ENCODE measurements at places on chromosomes 5 and 9.

DNA sequence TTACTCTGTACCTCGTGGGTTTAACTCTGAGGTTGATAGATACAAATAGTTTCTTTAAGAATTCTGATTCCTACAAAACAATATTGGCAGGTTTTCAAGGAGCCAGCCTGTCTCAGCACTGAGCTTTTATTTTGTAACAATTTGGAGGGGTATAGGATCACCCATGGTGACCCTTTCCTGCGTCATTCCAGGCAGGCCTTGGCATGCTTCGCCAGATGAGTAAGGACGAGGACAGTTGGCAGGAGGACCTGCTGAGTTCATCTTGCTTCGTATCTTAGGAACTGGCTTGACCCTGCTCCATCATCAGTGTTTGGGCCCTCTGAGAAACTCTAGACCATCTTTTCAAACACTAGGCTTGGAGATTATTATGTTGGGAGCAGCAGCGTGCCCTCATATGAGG, 17.9 kb downstream of the ZNF462 start:
- DNase-seq: no peak

- DNase-seq: no peak
Observed at GRCh38 chr9:111034898-111035539, 3.3 kb downstream of the LPAR1 start.

- no peak for DNase-seq
Observed at GRCh38 chr5:77636641-77637169, 1.8 kb downstream of the OTP start.

DNA sequence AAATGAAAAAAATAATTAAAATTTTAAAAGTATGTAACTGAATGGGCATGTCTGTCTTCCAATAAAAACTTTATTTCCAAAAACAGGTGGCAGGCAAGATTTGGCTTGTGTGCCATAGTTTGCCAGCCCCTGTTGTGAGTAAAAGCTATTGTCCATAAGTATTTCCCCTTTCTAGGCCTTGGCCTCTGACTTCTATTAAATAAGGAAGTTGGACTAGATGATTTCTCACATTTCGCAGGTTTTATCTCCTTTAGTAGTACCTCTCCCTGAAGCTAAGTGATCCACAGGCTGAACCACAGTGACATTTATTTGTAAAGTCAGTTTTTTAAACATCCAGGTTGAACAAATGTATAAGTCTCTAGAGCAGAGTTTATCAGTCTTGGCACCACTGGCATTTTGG, 41.3 kb downstream of the RECK start:
- DNase-seq: no peak

DNA sequence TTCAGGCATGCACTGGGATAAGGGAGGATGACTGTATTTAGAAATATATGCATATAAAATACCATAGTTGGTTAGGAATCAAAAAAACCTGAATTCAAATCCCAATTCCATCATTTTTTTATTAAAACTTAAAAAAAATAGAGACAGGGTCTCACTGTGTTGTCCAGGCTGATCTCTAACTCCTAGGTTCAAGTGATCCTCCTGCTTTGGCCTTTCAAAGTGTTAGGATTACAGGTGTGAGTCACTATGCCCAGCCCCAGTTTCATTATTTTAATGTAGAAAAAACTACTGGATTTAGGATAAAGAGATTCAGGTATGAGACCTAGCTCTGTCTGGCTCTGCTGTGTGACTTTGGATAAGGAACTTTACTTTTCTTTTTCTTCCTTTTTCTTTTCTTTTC, 3.3 kb upstream of the LARP1 start:
- DNase-seq: no peak

DNA sequence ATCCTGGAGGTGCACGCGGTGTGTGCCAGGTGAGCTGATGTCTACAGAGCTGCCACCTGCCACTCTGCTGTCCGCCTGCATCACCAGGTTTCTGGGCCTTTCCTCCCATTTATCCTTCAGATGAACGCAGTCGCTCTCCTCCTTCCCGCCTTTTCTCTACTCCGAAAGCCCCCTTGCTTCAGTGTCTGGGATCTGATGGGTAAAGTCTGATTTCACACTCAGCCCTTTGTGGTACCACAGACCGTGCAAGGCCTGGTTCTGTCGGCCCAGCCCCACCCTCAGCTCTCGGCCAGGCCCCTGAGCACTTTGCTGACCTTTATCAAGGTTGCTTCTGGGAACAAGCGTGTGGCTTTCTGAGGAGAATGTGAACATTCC, 32.5 kb downstream of the GLT6D1 start:
- DNase-seq: no peak
